ENCODE measurements at places on chromosomes 12 and 14.

- no peak for DNase-seq
Observed at GRCh38 chr14:74800780-74801179, 37.7 kb downstream of the YLPM1 start.

GRCh38 chr12:51449580-51450246, 25.1 kb downstream of the SLC4A8 start:
- no peak for DNase-seq

GRCh38 chr12:94203796-94204195, 55.4 kb downstream of the PLXNC1 start:
- DNase-seq, result no peak

GRCh38 chr12:60710246-60710645, 1114.4 kb downstream of the SLC16A7 start:
- DNase-seq, result no peak

DNA sequence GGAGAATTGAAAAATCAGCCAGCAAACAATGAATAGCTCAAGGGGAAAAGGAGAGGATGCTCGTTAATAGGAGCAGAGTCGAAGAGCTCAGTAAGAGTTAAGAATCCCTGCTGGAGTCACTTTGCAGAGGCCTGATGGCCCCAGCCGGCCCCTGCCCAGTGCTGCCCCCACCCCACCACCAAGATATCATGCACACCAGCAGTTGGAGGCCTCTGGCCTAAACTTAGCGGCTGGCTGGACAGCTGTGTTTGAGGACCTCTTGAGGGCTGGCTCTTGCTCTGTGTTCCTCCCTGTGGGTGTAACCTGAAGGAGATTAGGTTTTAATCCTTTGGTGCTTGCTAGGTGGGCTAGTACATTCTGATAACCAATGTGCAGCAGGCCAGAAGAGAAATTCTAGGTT, 142.0 kb downstream of the PLXNC1 start:
- DNase-seq, result no peak

DNA sequence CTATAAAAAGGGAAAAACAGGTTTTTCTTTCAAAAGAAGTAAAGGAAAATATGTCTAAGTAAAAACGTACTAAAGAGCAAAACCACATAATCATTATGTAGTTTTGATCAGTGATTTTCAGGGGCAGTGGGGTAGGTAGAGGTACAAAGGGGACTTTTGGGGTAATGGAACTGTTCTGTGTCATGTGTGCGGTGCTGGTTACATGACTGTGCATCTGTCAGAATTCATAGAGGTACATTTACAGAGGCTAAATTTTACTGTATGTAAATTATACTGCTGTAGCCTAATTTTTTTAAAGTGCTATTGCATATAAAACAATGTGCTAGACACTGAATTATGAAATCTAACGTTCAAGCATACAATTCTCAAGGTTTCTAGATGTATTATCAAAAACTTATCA, 2.0 kb downstream of the ESR2 start:
- no peak for DNase-seq

GRCh38 chr12:10615532-10615931, 2.1 kb upstream of the MAGOHB start:
- no peak for DNase-seq

- DNase-seq, result no peak
Observed at GRCh38 chr12:52992699-52993557, 13.3 kb upstream of the EIF4B start.

- DNase-seq, result no peak
Observed at GRCh38 chr14:104396682-104397470, 182.7 kb upstream of the C14orf180 start.

DNA sequence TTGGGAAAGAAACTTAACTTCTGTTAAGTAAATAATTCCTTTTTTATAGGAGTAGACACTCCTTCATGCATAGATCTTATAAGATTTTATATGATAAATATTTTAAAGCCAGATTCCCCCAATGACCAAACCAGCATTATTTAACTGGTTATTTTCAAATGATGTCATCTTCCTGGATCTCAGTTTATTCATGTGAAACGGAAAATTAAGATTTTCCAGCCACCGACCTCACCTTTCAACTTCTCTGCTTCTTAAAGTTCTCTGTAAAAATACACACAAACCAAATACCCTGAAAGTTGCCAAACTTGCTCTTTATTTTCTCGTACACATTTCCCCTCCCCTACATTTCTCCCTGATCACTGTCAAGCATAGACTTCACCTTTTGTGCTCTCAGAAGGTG, 364.2 kb downstream of the GALC start:
- DNase-seq, result no peak

DNA sequence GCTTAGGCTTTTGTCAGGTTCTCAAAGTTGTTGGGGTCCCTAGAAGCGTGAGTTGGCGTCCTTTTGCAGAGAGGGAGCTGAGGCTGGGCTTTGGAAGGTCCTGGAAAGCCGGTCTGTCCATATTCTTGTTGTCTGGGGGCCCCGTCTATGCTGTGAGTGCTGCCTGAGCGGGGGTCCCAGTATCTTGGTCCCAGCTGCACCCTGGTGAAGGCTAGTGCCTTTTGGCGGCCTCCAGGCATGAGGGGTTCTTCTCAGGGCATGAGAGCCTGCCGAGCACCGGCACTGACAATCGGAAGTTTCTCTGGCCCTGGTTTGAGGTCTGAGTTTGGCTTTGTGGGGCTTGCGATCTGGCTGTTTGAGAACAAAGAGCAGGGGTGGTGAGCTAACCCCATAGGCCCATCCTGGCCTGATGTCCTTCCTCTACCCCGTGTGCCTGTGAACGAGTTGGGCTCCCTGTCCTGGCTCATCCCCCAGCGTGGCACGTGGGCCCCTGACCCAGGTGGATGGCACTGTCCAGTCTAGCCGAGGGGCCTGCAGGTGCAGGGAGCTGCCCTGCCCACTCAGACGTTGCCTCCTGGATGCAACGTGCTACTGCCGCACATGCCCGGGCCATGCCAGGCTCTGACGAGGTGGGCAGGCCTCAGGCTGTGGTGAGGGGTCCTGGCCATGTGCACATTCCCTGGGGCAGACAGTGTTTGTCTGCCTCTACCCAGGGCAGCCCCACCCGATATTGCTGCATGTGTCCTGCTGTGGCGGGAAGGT, 3.9 kb downstream of the CEP170B start:
- DNase-seq, result no peak

GRCh38 chr14:53209370-53209769, 56.2 kb upstream of the DDHD1 start:
- DNase-seq, result peak; percentile 38

GRCh38 chr12:95418142-95418541, 55.8 kb upstream of the METAP2 start:
- no peak for DNase-seq

- DNase-seq, result no peak
Observed at GRCh38 chr12:109566424-109566823, 6.9 kb downstream of the MMAB start.

- DNase-seq, result no peak
Observed at GRCh38 chr14:102445066-102445465, 64.5 kb downstream of the ANKRD9 start.

DNA sequence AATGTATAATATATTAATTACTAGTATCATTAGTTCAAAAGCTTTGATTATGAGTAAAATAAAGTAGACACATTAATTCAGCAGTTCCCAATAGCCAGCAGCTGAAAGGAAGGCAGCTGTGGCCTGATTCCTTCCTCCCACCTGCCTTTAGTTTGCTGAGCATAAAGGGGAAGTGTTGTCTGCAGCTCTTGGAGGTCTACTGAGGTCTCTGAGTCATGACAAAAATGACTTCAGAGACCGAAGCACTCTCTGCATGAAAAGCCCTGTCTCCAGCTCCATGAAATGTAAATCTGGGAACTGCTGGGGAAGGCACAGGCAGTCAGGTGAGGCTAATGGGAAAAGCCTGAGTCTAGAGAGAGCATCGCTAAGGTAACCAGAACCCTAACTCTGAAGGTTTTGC, 165.4 kb downstream of the NRXN3 start:
- peak; percentile 6 for DNase-seq

GRCh38 chr14:50065583-50065982, 50.8 kb downstream of the VCPKMT start:
- DNase-seq, result no peak

GRCh38 chr12:90235642-90236041, 527.0 kb upstream of the ATP2B1 start:
- DNase-seq, result no peak

GRCh38 chr14:94314890-94315289, 8.2 kb downstream of the SERPINA6 start:
- DNase-seq, result no peak

DNA sequence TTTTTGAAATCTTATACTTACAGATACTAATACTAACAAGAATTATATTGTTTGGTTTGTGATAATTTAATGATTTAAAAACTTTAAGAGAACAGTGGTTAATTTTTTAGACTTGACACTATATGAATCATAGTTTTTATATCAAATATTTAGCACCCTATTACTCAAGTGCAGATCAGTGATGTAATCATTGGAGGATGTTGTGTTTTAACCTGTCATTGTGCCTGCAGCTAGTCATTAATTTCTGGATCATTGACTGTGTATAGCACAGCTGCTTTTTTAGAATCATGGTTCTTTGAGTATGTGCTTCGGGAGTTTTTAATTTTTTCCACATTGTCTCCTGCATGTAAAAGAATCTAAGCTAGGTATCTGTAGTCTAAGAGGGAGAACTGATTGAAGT, 17.3 kb downstream of the ARID4A start:
- DNase-seq, result no peak

DNA sequence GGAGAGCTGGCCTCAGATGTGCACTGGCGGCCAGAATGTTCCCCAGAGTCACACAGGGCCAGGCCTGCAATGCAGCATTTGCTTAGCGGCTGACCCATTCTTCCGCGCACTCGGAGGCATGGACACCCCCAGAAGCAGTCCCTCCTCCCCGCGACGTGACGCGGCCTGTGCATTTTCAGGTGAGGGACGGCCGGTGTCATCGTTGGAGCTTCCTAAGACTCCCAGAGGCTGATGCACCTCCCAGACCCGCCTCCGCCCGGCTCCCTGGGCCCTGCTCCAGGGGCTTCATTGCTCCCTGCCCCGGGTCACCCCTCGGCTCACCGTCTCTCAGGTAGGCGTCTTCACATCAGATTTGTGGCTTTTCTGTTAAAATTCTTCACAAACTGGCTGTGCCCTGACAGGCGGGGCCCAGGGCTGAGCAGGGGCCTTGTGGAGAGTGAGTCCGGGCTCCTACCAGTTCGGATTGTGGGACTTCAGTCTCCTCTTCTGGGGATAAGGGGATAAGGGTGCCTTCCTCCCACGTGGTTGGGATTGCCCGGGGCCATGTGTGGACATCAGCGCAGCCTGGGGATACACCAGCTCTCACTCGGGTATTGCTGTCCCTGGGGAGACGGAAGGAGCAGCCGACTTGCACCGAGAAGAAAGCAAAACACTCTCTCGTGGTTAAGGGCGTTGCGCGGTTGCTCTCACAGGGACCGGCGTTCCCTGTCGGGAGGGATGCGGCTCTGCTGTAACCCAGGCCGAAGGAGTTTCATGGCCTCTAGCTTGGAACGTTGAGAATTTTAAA, 249.1 kb downstream of the ADGRD1 start:
- no peak for DNase-seq

DNA sequence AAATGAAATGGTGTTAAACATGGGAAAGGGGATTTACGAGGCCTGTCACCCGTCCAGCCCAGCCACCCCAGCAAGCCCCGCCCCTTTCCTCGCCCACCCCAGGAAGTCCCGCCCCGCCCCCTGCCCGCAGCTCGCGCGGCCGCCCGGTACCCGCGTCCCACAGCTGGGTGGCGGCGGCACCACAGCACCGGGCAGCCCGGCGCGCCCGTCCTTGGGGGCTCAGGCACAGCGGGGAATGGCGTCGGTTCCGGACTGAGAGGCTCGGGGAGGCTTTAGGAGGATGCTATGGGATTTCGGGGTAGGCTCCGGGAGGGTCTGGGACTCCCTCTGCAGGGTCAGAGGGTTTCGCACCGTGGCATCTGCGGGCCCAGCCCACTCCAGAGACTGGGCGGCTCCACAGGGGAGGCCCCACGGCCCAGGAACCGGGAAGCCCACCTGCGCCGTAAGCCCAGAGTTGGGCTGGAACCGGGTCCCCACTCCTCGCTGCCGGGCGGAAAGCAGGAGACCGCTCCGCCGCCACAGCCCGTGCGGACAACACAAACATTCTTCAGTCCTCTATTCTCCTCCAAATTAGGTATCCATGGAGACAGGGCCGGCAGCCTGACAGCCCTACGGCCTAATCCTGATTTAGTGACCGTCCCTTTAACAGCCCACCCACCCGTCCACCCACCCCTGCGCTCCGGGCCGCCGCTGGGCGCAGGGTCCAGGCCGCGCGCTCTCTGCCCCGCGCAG, 1.4 kb downstream of the FIGNL2 start:
- DNase-seq, result no peak

DNA sequence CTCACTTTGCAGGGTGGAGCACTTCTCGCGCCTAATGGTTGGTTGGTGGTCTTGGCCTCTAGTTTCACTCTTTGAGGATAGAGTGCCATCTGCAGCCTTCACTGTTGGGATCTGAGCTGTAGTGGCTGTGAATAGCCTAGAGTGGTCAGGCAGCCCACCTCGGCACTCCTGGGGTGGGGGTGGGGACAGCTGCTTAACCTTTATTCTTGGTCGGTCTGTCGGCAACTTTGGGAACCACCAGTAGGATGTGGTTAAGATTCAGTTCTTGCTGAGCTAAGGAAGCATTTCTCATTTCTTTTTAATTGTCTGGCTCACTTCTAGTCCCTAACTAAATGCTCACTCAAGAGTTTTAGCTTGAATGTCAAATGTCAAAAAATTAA, 21.1 kb downstream of the TMBIM6 start:
- no peak for DNase-seq

DNA sequence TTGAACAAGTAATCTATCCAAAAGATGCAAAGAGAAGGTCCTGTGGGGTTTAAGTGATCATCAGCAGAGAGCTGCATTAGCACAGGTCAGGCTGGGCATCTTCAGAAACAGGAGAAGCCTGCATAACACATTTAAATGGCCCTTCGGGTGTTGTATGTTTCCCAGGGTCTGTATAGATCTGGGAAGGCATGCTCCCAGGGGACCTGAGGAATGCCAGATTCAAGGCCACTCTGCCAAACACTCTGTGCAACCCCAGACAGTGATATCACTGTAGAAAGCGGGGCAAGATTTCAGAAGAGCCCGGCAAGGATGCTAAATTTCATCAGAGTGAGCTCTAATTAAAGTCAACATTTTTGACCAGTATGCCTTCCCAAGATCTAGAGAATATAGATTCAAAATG, 92.9 kb downstream of the ARMH4 start:
- DNase-seq, result no peak

- no peak for DNase-seq
Observed at GRCh38 chr14:105925615-105926372, 399.4 kb downstream of the TMEM121 start.

GRCh38 chr12:19800884-19801283, 361.6 kb downstream of the AEBP2 start:
- no peak for DNase-seq

DNA sequence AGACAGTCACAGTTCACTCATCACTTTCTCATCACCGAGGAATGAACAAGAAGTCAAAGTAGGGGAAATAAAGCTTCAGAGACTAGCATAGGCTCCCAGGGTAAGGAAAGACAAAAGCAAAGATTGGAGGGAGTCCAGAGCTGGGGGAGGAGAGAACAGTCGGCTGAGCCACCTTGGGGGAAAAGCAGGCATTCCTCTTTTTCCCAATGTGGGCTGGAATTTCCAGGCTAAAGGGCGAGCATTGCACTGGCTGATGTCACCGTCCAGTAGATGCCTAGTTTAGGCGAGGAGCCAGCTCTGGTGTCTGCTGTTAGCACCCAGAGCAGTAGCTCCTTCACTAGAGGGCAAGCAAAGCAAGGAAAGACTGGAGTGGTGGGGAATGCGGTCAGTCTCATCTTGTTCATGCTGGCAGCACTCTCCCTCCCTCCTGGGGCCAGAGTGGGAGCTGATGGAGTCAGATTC, 8.5 kb upstream of the KRT75 start:
- DNase-seq, result no peak
